Erythroblast (primary cell): ENCODE measurements at places on chromosomes 1 and 21.

DNA sequence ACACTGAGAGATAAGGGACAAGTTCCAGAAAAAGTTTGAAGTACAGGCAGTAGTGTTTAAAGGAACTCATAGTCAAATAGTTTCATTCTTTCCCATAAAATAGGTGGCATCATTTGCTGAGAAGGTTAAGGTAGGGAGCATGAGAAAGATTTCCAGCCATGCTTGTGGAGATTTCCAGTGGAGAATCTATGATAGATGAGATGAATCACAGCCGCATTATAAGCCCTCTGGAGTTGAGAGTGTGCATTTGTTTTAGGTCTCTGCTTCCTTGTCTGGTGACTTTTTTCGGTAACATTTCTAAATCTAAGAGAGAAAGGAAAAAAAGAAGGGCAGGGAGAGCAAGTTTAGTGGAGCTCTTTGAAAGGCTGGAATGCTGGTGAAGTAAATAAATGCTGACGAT is 108.7 kb downstream of the DISP1 start:
- no peak for DNase-seq

- no peak for DNase-seq
Measured at GRCh38 chr1:92877081-92877711, 45.4 kb downstream of the RPL5 start.

DNA sequence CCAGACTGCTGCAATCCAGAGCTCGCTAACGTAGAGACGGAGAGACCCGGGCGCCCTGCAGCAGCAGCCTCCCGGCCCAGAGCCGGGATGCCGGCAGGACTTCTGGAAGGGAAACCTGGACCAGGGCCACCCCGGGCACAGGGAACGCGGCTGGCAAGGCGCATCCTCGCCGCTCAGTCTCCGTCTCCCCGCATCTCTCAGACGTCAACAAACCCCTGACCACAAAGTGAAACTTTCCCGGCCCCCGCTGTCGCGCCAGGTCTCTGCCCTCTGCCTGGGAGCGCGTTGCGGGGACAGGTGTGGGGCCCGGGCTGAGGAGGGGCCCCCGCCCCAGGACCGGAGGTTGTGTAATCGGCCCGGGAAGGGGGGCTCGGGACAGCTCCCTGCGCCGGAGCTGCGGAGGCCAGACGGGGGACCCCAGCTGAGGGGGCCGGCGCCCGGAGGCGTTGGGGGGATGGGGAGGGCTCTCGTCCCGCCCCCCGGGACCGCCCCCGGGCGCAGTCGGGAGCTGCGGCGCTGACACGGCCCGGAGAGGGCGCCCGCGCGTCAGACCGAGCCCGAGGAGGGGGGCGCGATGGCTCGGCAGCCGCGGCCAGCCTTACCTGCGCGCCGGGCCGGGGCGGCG is 116.6 kb upstream of the HIVEP3 start:
- peak; percentile 31 for DNase-seq

DNA sequence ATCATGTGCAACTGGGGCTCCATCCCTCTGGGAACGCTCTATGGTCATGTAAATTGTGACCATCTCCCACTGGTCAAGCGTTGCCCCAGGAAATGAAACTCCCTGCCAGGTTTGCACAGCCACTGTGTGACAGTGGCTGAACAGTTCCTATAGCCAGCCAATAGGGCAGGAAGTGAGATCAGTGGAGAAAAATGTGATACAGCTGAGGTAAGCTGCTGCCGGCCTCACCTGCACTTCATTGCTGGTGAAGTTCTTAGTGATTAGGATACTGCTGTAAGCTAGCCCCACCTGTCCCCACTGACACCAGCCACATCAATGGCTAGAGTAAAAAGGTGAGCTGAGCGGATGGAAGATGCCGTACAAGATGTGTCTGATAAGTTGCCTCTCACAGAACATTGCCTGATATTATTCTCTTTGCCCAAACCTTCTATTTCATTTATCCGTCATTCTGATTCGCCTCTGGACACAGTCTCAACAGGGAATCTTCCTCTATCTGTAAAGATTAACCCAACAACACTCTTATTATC is 38.4 kb upstream of the CDC42BPA start:
- no peak for DNase-seq

- peak; percentile 83 for DNase-seq
Measured at GRCh38 chr21:23890652-23891051, 1716.6 kb downstream of the MRPL39 start.
